ENCODE measurements at places on chromosomes 12 and 14. TPM values are rescaled to one million over a fixed set of nuclear protein-coding genes. Genes with fewer than 3 reads are reported as not detected.

DNA sequence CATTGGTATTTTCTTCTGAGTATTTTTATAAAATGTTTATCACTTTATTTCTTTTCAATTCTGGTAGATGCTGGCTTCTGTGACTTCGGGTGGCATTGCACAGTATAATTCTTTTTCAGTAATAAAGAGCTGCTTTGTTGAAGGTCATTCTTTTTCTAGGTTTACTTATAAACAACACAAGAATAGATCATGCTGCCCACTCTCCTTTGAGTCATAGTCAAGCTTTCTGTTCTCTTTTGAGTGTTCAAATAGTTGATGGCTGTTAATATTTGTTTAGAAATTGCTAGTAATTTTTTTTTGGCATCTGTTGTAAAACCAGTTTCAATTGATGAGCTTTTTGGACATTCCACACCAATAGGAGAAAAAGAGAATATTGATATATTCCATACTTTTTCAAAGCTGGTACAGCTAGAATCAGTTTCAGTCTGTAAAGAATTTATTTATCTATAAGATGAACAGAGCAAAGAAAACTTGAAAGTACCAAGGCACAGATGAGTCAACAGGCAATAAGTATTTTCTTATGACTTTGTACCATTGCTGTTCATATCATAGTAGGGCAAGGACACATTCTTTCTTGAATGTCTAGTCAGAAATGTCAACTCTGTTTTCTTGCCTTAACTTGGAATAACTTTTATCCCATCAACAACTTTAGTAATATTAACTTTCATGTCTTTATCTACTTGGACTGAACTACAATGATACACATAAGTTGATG is 513.0 kb upstream of the SEL1L start:
- DNase-seq: no peak

DNA sequence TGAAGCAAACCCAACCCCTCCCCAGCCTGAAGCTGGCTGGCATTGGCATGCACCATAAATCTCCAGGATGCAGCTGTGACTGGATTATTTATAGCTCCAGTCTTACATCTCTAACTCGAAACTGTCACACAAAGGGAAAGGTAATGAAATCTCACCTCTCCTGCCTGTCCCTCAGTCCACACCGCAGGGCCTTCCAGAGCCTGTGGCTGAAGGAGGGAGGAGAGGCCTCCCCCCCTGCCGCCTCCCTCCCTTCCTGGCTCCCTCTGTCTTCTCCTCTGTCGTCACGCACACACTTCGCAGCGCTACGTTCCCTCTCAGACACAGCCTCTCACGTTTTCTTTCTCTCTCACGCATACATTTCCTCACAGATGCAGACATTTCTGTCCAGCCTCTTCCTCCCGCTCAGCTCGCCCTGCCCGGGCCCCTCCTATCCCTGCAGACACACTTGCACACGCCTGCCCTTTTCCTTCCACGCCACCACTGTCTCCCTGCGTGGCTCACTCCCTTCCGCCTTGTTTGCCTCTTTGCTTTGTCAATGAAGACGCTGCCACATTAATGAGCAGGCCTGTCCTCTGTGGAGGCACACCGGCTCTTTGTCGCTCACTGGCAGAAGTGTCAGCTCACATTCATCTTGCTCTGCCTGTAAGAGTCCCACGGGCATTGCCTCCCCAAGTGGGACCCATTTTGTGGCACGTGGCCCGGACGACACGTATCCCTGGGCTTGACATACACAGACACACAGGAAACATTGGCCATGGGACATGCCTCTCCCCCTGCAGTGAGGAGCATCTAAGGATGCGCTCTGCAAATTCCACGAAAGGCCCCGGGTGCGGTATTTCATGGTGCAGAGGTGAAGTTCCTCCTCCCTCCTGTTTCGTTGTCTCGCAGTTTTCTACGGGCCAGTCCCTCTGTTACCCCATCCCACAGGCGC is 27.9 kb downstream of the IRF2BPL start:
- no peak for DNase-seq

DNA sequence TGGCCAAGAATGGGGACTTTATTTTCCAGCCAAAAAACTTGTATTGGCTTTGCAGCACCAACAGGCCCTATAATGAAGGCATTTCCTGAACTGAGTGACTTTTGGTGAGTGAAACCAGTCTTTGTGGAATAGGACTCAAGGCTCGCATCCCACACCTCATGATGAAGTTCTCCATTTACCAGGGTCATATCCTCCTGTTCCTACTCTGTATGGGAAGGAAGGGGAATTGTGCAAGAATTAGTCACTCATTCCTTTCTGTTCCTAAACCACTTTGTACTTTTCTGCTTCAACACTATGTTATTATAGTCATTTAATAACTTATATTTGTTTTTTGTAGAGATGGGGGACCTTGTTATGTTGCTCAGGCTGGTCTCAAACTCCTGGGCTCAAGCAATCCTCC is 2.3 kb upstream of the SPATS2 start:
- DNase-seq: peak; percentile 55

DNA sequence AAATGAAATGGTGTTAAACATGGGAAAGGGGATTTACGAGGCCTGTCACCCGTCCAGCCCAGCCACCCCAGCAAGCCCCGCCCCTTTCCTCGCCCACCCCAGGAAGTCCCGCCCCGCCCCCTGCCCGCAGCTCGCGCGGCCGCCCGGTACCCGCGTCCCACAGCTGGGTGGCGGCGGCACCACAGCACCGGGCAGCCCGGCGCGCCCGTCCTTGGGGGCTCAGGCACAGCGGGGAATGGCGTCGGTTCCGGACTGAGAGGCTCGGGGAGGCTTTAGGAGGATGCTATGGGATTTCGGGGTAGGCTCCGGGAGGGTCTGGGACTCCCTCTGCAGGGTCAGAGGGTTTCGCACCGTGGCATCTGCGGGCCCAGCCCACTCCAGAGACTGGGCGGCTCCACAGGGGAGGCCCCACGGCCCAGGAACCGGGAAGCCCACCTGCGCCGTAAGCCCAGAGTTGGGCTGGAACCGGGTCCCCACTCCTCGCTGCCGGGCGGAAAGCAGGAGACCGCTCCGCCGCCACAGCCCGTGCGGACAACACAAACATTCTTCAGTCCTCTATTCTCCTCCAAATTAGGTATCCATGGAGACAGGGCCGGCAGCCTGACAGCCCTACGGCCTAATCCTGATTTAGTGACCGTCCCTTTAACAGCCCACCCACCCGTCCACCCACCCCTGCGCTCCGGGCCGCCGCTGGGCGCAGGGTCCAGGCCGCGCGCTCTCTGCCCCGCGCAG is 1.4 kb downstream of the FIGNL2 start:
- no peak for DNase-seq

- no peak for DNase-seq
Measured at GRCh38 chr14:64444984-64445845, 20.1 kb upstream of the AKAP5 start.

DNA sequence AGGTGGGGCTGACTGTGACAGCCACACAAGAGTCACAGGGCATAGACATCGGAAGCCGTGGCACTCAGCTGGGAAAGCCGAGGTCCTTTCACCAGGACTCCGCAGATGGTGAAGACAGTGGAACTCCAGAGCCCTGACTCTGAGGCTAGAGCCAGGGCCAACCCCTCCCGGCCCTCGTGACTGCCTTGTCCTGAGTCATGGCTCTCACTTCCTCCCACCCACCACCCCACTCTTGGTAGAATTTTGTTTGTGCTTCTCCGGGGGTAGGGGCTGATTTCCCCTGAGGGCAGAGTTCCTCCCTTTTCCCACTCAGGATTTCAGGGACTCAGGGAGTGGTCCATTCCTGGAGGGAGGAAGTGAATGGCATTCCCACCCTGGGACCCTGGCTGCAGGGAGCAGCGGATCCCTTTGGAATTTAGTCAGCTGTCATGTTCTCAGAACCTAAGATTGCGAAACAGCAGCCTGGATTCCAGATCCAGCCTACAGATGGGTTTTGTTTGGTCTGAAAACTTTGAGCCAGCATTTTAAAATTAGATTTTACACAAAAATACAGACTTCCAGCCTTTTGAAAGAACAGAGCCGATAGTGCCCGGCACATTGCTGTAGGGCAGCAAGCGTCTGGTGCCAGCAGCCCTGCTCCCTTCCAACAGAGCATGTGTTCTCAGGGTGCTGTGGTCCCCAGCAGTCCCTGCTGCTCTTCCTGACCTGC is 50.7 kb downstream of the TPCN1 start:
- DNase-seq: peak; percentile 39

DNA sequence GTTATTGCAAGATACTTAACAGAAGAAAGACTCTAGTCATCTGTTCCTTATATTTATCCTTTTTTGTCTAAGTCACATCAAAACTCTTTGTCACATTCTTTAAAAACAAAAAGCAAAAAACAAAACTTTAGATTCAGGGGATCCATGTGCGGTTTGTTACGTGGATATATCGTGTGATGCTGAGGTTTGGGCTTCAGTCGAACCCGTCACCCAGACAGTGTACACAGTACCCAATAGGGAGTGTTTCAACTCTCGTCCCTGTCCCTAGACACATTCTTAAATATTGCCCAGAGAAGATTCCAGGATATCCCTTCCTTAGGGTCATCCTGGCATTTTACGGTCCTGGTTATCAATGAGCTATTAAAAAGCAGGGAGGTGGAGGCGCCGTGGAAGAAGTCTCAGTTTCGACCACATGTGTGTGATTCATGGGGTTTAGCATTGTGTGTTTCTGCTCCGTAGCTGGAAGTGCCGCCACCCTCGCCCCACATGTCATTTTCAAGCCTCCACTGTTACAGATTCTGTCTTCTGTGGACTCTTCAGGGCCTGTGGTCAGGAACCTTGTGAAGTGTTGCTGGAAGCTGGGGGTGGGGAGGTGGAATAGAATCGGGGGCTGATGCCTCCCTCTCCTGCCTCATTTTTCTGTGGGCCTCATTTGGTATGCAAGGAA is 19.9 kb downstream of the CCND2 start:
- DNase-seq: no peak

DNA sequence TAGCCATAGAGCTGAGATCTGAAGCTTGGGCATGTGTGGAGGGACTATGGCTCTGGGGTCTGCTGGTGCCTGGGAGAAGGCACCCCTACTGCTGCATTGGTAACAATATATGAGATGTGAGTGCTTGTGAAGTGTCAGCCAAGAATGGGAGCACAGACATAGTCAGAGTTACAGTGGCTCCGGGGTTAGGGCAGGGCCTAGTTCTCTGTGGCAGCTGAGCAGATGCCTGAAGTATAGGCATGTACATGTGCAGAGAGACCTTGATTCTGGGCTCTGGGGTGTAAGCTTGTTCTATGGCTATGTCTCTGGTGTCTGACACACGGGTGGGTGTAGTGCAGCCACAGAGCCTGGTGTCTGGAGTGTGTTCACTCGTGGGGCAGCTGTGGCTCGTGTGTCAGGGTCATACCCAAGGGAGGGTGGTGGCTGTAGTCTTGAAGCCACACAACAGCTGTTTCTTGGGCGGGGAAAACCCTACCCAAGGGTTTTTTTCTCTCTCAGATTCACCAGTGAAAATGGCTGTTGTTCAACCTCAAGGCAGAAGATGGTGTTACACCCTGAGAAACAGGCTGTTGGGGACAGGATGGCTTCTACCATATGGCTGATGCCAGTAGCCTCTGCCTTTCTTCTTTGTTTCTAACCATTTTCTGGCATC is 11.9 kb upstream of the TCL1A start:
- no peak for DNase-seq

DNA sequence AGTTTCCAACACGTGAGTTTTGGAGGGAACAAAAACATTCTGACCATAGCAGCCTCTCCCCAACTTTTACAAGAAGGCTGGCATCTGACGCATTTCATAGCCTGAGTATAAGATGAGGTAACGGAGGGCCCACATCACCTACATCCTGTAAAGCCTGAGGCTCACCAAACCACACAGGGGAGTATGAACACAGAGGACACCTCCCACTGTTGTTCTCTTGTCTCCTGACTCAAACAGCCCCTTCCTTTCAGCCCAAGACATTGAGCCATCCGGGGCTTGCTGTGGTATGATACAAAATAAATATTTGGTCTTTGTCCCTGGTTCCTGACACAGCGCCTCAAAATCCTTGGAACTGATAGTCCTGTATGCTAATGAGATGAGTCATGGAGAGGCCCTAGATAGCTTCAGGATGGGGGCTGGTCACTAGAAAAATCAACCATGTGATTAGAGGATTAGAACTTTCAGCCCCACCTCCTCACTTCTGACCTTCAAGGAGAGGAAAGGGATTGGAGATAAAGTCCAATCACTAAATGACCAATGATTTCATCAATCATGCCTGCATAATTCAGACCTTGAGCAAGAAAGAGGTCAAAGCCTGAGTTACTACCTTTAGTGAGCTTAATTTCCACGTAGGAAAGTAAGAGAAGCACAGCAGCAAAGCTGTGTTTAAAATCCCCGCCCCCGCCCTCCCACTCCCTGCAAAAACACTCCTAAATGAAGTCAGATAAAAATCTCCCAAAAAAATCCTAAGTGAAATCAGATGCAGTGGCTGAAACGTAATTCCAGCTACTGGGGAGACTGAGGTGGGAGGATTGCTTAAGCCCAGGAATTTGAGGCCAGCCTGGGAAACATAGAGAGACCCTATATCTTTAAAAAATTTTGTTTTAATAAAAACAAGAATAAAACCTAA is 236.4 kb downstream of the PCNX1 start:
- DNase-seq: peak; percentile 98

- DNase-seq: no peak
Measured at GRCh38 chr12:107605293-107605692, 80.3 kb upstream of the PWP1 start.

- DNase-seq: no peak
Measured at GRCh38 chr14:80946797-80947196, 5.3 kb upstream of the CEP128 start.

GRCh38 chr14:20659813-20660395 is 18.4 kb upstream of the OR6S1 start:
- no peak for DNase-seq

GRCh38 chr14:88299865-88300530 is 23.1 kb downstream of the KCNK10 start:
- no peak for DNase-seq

ACVRL1 gene
- 0.03 TPM for polyA plus RNA-seq

PAX9 gene
- 0.07 TPM for polyA plus RNA-seq

OR10G3 gene
- polyA plus RNA-seq: not detected

LHX5 gene
- polyA plus RNA-seq: 0.31 TPM

PTCSC3 gene
- polyA plus RNA-seq: not detected

INHBC gene
- not detected for polyA plus RNA-seq

All from foreskin keratinocyte (primary cell).